Right renal cortex interstitium (tissue), 3 donors: ENCODE measurements at places on chromosomes 13 and 19. TPM values are rescaled to one million over a fixed set of nuclear protein-coding genes. Genes with fewer than 3 reads are reported as not detected.

CYP2A6 gene
- not detected for polyA plus RNA-seq

NOTCH3 gene
- polyA plus RNA-seq = 103 TPM

TEAD2 gene
- 86.1 TPM for polyA plus RNA-seq

PSG2 gene
- not detected for polyA plus RNA-seq

GNA15 gene
- 0.78 TPM for polyA plus RNA-seq

FCHO1 gene
- 1.8 TPM for polyA plus RNA-seq

ZNF254 gene
- 34.9 TPM for polyA plus RNA-seq

SIGLEC8 gene
- not detected for polyA plus RNA-seq

FREM2 gene
- polyA plus RNA-seq = 45.6 TPM

ZNF446 gene
- polyA plus RNA-seq = 14.3 TPM

FARP1 gene
- polyA plus RNA-seq = 256 TPM

TGFBR3L gene
- 0.32 TPM for polyA plus RNA-seq

EDDM13 gene
- polyA plus RNA-seq = 1.9 TPM
